ENCODE measurements at places on chromosomes 5 and 9.

GRCh38 chr5:142322747-142323479 lies 1.9 kb downstream of the SPRY4 start:
- no peak for DNase-seq

DNA sequence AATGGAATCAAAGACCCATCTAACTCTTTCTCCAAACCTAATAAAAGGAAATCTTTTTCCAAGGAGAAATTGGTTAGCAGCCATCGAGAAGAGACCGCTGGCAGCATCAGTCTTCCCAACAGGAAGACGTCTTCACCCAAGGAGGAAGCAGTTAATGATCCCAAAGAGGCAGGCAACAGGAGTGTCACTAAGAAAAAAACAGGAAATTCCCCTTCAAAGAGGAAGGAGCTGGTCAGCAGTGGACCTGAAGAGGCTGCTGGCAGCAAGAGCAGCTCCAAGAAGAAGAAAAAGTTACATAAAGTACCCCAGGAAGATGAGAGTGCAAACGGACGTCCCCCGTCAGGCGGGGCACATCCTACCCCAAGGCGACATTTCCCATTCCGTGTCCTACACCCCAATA lies 143.7 kb downstream of the ELAVL2 start:
- DNase-seq = no peak

GRCh38 chr5:54672871-54673270 lies 155.3 kb downstream of the SNX18 start:
- no peak for DNase-seq

- DNase-seq = no peak
Observed at GRCh38 chr5:133892306-133892705, 76.1 kb downstream of the C5orf15 start.

DNA sequence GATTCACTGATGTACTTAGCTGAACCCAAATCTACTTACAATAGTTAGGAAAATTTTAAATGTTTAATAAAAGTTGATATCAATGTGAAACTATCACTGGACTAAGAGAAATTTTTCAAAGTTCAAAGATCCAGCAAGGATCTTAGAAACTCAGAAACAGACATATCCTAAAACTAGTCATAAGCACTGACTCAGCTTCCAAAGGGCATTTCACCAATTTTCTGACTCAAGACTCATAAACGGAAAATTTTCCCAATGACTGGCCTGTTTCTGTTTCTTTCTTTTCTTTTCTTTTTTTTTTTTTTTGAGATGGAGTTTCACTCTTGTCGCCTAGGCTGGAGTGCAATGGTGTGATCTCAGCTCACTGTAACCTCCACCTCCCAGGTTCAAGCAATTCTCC lies 66.6 kb downstream of the CDC14B start:
- no peak for DNase-seq

- no peak for DNase-seq
Observed at GRCh38 chr9:116276651-116277121, 123.1 kb downstream of the PAPPA start.

GRCh38 chr5:34835664-34836063 lies 3.3 kb upstream of the TTC23L start:
- no peak for DNase-seq

DNA sequence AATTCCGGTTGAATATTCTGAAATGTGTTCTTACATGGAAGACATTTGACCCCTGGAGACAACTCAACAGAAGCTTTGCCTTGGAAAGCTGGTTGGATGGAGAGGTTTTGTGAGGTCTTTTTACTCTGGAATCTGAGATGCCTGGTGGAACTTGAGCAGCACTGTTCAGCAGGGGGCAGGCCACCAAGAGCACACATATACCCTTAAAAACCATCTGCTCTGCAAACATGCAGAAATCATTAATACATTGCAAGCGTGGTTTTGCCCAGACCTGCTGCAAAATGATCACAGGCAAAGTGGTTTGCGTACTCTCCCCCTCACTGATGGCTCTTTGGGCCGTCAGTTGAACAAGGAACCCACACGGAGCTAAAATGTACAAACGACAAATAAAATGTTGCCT lies 32.8 kb upstream of the DAP start:
- no peak for DNase-seq

DNA sequence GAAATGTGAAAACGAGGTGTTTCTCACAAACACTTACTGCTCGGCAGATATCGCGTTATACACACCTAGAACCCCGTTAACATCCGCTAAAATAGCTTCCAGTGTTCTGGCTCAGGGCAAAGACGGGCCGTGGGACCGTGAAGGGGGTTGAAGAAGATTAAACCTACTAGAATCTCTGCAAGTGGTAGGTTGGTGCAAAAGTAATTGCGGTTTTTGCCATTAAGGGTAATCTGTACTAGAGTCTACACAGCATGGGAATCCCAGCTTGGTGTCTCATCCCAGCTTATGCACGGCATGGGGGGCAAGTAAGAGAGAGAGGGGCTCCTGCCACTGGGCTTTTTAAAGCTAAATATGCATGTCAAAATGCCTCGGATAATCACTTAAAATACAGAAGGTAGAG lies 43.9 kb downstream of the HRH2 start:
- DNase-seq = no peak

GRCh38 chr5:180591311-180591887 lies at the start of gene SCGB3A1:
SCGB3A1 (minus strand) TSS chr5:180591499; CDS start chr5:180591462, 37 bp downstream.
- DNase-seq = no peak

DNA sequence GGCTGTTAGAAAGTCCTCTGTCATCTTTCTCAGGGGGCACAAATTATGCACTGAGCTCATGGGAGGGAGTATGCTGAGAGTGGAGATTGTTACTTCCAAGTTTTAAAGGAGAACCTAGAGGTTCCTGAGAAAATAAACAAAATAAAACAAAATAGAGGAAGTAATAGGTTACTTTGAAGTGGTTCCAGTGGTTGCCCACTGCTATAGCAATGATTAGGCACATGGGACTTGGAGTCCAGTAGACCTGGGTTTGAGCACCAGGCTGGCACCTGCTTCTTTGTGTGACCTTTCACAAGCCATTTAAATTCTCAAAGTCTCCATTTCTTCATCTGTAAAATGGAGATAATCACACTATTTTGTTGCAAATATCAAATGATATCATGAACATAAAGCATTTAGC lies 13.8 kb upstream of the CDC23 start:
- DNase-seq = no peak

DNA sequence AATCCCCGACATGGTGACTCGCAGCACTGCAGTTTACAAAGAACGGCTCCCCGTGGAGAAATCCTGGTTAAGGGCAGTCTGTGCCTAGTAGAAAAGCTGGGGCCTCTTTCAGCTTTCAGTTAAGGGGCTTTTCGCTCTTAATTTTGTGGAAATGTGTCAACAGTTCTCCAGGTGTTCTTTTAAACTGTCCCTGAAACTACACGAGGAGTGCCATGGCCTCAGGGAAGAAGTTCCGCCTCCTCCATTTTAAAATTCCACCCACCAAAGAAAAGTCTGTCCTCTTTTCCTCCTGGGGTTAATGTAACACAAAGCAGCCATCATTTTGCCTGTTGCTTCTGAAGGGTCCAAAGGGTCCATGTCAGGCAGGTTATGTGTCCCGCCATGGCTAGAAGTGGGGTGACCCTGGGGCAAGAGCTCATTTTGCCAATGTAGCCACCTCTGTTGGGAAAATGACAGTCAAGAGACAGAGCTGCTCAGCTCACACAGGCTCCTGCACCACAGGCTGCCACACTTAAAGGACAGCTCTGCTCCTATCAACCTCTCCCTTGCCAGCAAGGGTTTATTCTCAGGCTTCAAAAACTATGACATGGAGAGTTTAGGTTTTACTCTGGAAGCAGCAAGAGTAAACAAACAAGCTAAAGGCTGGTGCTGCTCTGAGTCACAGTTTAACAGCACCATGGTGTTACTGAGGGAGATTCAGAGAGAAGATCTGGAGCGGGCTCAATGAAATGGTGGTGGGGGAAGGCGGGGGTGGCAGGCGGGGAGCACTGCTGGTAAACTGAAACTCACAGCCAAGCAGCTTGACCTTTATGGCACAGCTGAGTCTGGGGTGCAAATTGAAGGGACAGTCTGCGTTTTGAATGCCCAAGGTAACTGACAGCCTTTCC lies 3.2 kb downstream of the WHRN start:
- no peak for DNase-seq

DNA sequence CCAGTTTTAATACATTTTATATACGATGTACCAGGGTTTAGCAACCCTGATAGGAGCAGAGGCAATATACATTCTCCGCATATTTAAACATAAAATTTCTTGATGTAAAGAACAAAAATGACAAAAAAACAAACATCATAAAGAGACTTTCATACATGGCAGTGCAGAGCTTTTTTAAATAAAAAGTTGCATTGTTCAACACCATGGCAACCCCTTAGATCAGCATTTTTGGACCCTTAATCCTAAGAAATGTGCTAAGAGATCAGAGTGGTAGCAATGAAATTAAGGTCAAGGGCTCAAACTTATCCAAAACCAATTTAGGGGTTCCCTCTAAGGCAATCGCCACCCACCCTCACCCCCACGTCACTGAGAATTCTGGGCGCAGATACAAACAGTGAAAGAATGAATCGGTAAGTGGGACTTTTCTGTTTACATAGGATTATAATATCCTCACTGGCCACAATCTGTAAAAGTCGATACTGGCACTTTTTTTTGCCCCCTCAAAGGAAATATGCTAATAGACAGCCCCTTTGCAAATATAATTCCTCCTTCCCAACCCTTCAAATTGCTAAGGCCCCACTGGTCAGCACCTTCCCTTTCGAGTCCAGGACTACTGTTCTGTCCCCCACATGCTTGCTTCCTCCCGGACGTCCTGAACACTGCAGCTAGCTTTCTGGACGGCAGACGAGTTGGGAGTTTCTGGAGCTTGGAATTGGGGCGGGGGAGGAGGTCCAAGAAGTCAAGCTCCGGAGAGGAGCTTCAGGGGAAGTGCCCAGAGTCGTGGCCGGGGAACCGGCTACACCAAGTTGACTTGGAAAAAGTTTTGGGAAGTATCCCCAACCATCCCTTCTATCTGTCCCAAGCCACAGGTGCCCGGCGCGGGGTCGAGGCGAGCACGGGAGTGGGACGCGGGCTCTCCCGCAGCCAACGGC lies 2.2 kb downstream of the GAS1 start:
- DNase-seq = no peak

DNA sequence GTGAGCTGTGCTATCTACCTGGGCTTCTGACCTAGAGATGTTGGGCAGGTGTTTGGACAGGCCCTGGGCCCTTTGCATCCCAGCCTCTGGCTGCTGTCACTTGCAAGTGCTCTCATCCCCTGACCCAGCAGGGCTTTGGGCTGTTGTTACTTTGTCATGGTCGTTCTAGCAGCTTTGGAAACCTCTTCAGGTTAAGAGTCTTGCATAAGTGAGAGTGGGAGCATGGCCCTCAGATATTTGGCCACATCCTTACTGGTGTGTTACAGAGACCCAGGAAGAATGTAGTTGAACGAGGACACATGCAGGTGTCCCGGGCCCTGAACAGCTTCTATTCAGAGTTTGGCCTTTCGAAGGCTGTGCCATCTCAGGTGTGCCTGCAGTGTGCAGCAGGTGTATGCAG lies 4.5 kb downstream of the TENT4A start:
- DNase-seq = no peak

DNA sequence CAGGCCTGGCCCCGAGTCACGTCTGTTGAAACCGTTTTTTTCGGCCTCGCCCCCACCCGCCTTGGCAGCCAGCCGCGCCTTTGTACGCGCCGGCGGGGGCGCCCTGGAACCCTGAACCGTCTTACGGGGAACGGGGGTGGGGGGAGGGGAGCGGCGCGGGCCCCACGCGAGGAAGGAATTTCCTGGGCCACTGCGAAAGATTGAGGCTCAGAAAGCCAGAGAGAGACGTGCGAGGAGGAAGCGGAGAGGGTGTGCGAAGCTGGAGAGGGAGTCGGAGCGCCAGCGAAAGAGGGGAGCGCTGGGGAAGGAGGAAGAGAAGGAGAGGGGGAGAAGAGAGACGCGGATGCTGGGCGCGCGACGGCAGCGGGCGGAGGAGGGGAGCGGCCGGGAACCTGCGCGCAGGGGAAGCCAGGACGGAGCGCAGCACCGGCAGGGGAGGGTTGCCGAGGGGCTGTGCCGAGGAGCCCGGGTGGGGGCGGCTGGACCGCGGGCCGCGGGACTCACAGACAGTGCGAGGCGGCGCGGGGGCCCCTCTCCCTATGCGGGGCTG lies 4.6 kb upstream of the PRDM12 start:
- DNase-seq = no peak

- DNase-seq = no peak
Observed at GRCh38 chr5:33641744-33642505, 201.2 kb downstream of the TARS1 start.

- DNase-seq = no peak
Observed at GRCh38 chr9:110309681-110310080, 28.0 kb downstream of the TXNDC8 start.

- no peak for DNase-seq
Observed at GRCh38 chr9:107389617-107390071, 99.9 kb downstream of the KLF4 start.

DNA sequence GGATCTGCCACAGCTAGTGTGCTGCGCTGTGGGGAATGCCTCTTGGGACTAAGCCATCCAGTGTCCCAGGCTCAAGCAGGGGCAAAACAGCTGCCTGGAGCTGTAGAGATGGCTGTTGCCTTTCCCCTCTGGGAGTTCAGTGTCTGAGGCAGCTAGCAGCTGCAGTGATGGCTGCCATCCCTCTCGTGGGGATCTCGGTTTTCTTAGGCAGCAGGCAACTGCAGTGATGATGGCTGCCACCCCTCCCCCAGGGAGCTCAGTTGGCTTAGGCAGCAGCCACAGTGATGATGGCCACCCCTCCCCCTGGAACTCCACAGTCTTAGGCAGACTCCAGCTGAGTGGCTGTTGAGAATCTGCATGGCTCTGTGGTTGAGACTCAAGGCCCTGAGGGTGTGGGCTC lies 1389.2 kb upstream of the NUDT12 start:
- no peak for DNase-seq

DNA sequence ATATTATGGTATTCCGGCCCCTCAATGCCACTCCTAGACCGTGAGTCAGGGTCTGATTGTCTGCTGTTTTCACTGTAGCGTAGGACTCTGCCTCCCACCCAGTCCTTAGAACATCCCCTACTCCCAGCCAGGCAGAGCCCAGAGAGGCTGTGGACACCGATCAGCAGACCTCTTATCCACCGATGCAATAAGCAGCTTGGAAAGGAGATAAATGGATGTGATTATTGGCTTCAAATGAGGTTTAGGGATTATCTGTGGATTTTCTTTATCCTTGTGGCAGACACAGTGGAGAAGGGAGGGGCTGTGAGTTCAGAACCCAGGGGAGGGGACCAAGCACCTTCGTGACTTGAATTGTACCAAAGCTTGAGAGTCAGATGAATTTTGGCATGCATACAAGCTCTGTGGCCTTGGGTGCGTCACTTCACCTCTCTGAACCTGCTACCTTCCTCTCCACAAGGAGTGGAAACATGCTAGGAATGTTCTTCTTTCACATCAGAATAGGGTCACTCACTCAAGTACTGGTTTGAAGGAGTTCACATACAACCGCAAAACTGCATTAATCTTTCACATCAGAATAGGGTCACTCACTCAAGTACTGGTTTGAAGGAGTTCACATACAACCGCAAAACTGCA lies 83.1 kb upstream of the CPLX2 start:
- DNase-seq = no peak

- DNase-seq = no peak
Observed at GRCh38 chr9:5442400-5443011, 4.8 kb upstream of the PLGRKT start.

Measured in stimulated activated CD4-positive, alpha-beta T cell treated with anti-CD3 and anti-CD28 coated beads, Interleukin-15, amount 100 ng/mL, for 1 hour (primary cell).